GM12864 (cell line): ENCODE measurements at places on chromosomes 1 and 21.

- no peak for DNase-seq
Measured at GRCh38 chr1:224432672-224433040, 1.9 kb downstream of the WDR26 start.

DNA sequence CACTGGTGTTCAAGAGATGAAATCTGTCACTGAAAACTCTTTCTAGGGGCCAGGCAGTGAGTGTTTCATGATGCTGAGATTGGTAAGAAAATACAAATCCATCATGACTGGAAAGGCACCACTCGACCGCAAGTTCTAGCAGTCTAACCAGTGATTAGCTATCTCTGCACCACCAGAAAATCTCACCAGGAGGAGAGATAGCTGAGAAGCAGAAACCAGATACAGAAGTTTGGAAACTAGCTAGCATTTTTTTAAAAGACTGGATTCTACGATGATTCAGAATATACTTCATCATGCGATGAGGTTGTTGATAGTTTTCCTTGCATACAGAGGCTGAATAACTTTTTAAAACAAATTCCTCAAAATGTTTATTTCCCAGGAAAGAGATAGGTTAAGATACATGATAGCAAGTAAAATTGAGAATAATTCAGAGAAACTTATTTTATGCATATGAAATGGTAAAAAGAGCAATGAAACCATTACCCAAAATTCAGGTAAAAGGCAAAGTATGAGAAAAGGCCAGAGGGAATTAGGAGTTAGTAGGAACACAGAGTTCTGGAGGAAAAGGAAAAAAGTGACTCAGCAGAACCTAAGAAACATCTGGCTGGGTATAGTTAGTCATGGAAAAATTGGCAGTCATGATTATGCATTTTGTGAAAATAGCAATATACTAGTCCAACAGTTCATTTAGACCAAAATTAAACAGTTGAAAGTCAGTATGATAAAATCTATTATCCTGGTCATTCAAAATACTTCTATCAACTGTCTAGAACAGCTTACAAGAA lies 3.3 kb upstream of the F3 start:
- no peak for DNase-seq

GRCh38 chr1:11142618-11143391 lies 43.1 kb upstream of the EXOSC10 start:
- DNase-seq = no peak

DNA sequence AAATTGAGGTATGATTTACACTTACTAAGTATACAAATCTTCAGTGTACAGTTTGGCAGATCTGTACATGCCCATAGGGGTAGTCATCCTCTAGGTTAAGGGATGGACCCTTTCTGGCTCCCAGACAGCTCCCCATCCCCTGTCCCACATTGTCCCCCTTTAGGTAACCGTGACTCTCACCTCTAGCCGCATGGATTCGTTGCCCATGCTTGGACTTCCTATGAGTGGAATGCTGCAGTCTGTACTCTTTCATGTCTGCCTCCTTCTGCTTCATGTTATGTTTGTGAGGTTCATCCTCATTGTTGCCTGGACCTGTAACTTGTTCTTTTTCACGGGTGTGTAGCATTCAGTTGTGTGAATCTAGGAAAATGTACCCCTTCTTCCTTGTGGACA lies 20.3 kb downstream of the SLC37A1 start:
- no peak for DNase-seq

- no peak for DNase-seq
Measured at GRCh38 chr1:231642618-231643017, 16.0 kb downstream of the DISC1 start.

DNA sequence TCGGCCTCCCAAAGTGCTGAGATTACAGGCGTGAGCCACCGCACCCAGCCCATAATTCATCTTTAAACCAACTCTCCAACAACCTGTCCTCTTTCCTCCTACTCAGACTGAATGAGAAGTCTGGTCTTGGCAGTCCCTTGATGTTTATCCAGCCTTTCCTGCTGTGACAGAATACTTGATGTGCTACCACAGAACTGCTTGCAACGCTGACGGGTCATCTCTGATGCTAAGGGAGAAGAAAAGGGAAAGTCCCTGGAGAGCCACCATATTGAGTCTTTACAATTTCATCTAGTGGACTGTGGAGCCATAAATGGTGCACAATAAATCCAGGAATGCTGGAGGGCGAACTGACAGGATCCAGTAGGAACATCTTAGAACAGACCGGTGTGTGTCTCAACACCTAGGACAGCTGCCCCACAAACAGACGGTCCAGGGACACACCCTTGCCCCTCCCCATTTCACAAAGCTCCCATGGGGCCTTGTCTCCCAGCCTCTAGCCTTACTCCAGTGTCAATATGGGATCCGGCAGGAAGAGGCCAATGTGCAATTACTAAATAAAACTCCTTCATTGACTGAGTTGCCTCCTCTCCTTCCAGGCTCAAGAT lies 30.7 kb downstream of the JAK1 start:
- DNase-seq = no peak

DNA sequence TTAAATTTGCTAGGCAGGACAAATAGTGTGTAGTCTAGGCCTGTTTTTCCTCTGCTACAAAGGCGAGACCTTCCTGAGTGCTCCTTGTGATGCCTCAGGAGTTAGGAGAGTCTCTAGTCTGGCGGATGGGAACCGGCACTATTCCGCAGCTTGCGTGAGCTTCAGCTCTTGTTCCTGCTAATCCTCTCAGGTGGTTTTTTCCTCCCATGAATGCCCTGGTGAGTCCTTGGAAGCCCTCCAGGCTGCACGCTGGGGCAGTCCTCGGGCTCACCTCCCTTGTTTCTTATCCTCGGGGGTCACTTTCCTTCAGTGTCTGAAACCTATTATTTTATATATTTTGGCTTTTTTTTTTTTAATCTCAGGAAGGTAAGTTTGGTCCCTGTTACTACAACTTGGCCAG lies 28.2 kb downstream of the UTS2 start:
- no peak for DNase-seq

DNA sequence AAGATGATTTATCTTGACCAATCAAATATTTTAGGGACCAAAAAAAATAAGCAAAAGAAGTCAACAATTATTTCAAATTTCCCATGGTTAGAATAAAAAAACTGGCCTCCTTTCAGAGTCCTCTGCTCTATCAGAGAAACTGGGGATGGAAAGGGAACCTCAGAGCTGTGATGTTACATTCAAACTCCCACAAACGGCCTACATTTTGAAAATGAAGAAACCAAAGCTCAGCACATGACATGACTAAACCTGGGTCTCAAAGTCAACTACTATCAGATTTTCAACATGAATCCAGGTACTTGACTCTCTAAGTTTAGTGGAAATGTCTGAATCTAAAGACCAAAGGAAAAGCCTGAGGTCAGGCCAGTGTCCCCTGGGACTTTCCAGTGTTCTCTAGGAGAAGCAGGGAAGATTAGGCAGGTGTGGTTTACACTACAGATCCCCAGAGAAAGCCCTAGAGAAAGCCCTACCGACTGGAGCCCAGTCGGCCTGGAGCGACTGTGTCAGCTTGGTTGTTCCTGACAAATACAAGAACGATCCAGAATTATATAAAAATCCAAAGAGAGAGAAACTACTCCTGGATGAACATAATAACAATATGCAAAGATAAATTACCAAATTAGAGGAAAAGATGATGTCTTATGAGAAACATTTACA lies 24.8 kb downstream of the JAK1 start:
- DNase-seq = no peak

DNA sequence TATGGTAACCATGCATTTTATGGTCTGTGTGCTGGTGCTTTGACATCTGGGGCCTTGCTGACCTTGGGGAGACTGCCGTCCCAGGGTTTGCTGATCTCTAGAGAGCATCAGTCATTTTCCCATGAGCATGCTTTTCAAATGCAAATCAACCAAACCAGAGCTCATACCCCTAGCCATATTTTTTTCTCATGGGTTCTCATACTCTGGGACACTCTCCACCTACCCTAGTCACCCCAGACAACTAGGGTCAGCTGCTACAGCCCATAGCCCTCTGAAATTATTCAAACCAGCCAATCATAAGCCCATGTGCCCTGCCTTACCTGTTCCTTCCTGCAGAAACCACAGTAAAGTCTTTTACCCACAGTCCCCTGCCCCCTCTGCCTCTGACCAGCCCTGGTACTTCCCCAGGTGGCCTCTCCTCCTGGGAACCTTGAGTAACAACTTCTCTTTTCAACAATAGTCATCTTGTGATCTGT lies 132.0 kb downstream of the MAP3K21 start:
- no peak for DNase-seq

GRCh38 chr1:113226148-113226547 lies 153.2 kb downstream of the LRIG2 start:
- DNase-seq = peak; percentile 22

- DNase-seq = no peak
Measured at GRCh38 chr1:198606020-198606438, 32.8 kb upstream of the PTPRC start.
